Mucosa of gallbladder (tissue), 1 donor: ENCODE measurements at places on chromosomes 2 and 18. TPM values are rescaled to one million over a fixed set of nuclear protein-coding genes. Genes with fewer than 3 reads are reported as not detected.

DNA sequence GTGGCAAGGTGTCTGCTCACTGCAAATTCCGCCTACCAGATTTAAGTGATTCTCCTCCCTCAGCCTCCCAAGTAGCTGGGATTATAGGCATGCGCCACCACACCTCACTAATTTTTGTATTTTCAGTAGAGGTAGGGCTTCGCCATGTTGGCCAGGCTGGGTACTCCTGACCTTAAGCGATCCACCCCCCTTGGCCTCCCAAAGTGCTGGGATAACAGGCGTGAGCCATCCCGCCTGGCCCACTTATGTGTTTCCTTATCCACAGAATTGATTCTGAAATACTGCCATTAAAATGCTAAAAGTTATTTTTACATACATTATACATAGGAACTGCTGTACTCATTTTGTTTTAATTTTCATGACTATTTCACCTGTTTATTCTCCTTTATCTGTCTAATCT is 529.7 kb upstream of the CDH7 start:
- no peak for DNase-seq

DNA sequence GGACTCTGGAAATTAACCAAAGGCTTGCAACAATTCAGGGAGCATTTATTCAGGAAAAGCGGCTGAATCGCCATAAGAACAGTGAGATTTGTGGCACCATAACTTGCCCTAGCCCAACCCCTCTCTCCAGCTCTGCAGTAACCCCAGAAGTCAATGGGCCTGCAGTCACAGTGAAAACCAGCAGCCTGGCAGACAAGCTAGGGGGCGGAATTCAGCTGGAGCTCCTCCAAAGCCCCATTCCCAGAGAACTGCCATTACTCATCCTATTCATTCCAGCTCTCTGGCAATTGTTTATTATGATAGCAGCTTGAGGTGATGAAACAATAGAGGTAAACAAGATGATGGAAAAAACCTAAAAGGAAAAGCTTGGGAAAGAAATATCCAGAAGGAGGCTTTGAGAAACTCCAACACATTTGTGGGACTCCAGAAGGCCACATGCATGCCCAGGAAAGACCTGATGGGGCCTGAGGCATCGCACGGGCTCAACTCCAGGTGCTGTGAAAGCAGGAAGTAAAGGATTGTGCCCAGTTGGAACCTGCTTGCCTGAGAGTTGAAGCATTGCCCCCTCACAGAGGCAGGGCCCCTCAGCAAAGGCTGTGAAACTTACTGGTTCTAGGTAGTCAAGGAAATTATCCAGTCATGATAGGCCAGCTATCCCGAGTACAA is 126.7 kb downstream of the TWIST2 start:
- peak; percentile 38 for DNase-seq

CYP27C1 gene
- total RNA-seq = 0.26 TPM

TM4SF20 gene
- not detected for total RNA-seq

NYAP2 gene
- 0.06 TPM for total RNA-seq
